ENCODE measurements at places on chromosomes 16 and 17.

GRCh38 chr16:75758215-75758614 is 31.9 kb upstream of the CPHXL start:
- DNase-seq = no peak

DNA sequence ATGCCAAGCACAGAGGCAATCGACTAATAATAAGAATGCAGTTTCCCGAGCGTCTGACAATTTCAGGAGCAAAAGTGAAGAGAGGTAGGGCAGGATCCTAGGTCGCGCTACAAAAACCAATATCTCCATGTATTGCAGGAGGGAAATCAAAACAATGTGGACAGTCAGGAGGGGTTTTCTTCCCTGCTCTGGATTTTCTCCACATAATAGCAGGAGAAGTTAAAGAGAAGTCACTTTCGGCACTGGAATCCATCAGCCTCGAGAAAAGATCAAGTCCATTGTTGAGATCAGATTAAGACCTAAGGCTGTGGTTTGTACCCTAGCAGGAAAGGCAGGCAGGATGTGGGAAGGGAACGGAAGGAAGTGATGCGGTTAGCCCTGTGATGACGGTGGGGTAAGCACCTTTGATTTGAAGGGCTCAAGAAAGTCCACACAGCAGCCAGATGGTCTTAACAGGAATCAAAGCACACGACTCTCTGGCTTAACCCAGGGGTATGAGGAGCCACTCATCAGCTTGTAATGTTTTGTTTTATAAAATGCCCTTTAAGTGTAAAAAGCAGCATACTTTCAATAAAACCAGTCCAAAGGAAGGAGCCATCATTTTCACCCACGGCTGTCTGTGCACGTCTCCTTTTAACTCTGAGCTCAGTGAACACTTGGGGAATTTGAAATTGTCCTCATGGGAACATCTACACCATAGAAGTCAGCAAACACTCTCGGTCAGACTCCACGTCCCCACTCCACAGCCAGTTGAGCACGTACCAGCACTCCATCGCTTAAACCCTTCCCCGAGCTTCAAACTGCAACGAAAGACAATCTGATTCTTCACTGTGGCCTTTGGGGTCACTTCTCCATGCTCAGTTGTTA is 15.8 kb upstream of the AKTIP start:
- DNase-seq = no peak

- no peak for DNase-seq
Measured at GRCh38 chr17:63772801-63773271, 561 bp downstream of the CCDC47 start.

DNA sequence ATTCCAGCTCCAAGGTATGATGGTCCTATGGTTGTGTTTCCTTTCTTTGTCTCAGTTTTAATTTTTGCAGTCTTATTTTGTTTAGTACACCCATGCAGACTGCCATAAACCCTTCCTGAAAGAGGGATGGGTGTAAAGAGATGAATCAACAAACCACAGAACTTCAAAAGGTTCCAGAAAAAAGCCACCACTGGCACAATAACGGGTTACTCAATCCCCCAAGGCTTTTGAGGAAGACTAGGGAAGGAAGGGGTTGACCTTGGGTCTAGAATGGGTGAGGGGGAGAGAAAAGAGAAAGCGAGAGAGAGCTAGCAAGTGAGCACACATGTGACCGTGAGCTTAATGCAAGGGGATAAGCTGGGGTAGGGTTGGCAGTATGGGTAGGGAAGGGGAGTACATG is 168.1 kb downstream of the XYLT1 start:
- DNase-seq = no peak

DNA sequence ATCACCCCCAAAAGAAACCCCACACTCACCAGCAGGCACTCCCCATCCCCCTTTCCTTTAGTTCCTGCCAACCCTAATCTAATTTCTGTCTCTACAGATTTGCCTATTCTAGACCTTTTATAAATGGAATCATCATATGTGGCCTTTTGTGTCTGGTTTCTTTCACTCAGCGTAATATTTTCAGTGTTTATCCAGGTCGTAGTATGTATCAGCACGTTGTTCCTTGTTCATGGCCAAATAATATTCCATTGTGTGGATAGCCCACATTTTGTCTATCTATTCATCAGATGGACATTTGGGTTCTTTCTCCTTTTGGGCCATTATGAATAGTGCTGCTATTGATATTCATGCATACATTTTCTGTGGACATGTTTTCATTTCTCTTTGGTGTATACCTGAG is 73.6 kb downstream of the OR1D5 start:
- DNase-seq = no peak

Data from BJ (cell line).